AG20443 (cell line): ENCODE measurements at places on chromosomes 13 and 19.

DNA sequence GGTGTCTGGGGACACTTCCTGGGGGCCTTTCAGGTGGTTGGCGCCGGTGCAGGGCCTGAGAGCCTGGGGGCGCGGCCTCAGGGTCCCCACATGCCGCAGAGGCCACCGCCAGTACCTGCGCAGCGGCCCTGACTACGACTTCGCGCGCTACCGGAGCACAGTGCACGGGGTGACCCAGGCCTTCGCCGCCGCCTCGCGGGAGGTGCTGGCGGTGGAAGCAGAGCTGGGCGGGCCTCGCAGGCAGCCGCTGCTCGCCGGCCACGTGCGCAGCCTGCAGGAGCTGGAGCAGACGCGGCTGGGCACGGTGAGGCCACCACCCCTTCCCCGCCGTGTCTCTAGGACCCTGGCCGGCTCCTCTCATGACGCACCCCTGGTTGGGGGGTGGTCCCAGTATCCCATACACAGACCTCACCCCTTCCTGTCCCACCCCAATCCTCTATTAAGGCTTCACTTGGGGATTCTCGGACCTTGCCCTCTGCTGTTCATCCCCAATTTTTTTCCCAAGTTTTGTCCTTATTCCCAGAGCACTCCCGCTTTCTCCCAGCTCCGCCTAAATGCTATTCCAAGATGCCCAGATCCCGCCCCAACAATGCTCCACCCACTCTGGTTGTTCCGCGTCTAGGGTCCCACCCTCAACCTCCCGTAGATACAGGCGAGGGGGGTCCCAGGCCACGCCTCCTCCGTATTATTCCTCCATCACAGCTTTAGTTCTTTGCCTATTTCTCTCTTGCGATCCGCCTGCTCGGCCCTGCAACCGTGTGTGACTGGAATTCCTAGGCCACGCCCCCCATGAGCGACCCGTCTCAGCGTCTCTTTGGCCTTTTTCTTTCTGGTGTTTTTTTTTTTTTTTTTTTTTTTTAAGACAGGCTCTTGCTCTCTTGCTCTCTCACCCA is 1.0 kb downstream of the REX1BD start:
- DNase-seq, result peak; percentile 82

GRCh38 chr19:39752390-39752789 is 14.6 kb upstream of the CLC start:
- no peak for DNase-seq

DNA sequence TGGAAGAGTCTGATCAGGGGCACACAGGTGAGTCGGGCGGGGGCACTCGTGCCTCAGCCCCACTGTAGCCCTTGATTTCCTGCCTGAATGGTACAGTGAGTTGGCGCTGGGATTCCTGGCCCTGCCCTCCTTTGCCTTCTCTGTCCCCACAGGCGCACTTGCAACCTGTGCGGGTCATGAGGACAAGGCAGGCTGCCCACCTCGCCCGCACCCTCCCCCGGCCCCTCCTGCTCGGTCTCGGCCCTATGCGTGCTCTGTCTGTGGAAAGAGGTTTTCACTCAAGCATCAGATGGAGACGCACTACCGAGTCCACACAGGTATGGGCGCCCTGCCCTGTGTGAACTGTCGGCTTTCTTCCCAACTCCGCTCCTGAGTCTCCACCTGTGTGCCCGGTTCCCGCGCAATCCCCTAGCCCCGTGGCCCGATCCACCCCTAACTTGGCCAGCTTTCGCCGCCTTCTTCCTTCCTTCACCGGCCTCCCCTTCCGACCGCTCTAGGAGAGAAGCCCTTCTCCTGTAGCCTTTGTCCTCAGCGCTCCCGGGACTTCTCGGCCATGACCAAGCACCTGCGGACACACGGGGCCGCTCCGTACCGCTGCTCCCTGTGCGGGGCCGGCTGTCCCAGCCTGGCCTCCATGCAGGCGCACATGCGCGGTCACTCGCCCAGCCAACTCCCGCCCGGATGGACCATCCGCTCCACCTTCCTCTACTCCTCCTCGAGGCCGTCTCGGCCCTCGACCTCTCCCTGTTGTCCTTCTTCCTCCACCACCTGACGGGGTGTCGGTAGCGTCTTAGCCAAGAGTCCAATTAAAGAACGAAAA is 1.6 kb upstream of the KMT2B start:
- DNase-seq, result peak; percentile 82

GRCh38 chr13:110445183-110445582 is 116.3 kb downstream of the RAB20 start:
- no peak for DNase-seq

DNA sequence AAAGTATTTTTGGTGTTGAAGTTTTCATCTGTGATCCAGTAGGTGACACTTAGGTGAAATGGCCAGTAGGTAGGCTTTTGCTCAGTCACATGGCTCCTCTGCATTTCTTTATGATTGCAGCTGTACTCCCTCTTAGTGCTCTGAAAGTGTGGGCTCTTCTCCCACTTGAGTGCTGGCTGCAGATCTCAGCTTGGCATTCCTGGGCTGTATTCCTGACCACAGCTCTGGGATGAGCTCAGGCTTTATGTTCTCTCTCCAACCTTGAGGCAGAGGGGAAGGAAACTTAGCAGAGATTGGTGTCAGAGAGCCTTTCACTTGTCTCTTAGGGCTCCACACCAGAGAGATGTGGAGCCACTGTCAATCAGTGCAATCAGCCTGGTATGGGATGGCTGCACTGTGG is 254.3 kb downstream of the NDFIP2 start:
- peak; percentile 38 for DNase-seq

DNA sequence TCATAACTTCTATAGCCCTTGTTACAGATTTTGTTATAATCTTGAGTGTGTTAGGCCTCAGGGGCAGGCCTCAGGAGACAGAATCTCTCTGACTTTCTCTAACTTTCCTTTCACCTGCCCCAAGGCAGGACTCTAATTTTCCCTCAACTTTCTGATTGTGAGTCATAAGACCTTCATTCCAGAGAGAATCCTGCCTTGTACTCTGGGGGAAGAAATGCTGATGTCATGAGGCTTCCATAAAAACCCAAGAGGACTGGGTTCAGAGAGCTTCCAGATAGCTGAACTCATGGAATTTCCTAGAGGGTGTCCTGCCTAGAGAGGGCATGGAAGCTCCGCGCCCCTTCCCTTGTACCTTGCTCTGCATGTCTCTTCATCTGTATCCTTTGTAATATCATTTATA is 5.3 kb upstream of the KBTBD6 start:
- no peak for DNase-seq

GRCh38 chr19:11179716-11180297 is 17.5 kb downstream of the KANK2 start:
- DNase-seq, result no peak

DNA sequence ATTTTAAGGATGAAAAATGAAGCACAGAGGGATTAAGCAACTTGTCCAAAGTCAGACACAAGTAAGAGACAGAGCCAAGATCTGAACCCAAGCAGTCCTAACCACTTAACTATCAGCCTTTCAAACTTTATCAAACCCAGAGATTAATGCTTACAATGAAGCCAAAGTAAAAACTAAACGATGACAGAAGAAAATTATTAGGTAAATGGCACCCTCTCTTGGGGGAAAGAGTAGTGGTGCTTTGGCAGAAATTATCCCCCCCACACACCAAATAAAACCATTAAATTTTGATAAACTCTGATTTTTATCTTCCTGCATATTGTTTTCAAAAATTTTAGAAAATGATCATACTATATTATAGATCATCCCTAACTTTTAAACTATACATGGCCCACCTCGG is 329.2 kb downstream of the SLC7A1 start:
- DNase-seq, result no peak

DNA sequence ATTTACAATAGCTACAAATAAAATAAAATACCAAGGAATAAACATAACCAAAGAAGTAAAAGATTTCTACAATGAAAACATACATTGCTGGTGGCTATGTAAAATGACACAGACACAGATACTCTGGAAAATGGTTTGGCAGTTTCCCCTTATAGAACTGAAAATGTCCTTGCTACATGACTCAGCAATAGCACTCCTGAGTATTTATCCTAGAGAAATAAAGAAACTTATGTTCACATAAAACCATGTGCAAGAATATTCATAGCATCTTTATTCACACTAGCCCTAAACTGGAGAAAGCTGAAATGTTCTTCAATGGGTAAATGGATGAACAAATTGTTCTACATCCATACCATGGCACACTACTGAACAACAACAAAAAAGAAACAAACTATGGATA is 100.2 kb upstream of the RFC3 start:
- DNase-seq, result no peak

DNA sequence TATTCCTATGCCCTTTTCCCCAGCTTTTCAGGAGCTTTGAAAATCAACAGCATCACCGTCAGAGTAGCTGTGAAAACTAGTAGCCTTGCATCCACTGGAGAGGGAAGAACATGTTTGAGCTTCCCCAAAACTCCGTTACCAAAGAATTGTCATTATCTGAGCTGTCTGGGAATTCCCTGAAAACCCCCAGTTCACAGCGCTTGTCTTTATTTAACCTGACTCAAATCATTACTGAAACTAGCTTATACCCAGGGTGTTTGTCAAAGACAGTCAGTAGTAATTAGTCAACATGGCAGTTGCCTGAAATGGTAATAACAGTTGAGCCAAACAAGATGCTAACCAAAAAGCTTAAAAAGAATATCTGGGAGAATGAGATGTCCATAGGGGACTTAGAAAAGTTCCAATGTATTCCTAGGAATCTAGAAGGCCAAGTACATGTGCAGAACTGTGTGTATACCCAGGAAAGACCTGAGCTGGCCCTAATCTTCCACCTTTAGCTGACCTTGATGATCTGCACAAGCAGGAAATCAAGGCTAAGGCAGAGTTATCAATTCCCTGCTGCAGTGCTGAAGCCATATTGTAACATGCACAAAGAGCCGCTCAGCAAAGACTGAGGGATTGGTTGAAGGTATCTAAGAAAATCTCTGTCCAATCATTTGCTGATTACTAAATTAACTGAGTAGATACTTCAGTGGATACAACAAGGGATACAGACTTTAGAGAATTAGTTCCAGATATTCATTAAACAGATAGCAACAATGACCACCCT is 130.8 kb downstream of the KL start:
- DNase-seq, result no peak

DNA sequence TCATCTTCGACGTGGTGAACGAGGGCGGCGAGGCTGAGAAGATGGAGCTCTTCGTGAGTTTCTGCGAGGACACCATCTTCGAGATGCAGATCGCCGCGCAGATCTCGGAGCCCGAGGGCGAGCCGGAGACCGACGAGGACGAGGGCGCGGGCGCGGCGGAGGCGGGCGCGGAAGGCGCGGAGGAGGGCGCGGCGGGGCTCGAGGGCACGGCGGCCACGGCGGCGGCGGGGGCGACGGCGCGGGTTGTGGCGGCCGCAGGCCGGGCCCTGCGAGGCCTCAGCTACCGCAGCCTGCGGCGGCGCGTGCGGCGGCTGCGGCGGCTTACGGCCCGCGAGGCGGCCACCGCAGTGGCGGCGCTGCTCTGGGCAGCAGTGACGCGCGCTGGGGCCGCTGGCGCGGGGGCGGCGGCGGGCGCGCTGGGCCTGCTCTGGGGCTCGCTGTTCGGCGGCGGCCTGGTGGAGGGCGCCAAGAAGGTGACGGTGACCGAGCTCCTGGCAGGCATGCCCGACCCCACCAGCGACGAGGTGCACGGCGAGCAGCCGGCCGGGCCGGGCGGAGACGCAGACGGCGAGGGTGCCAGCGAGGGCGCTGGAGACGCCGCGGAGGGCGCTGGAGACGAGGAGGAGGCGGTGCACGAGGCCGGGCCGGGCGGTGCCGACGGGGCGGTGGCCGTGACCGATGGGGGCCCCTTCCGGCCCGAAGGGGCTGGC is 52.6 kb downstream of the MAP4K1 start:
- peak; percentile 30 for DNase-seq

- DNase-seq, result no peak
Measured at GRCh38 chr13:60494296-60494695, 97.3 kb downstream of the TDRD3 start.

GRCh38 chr19:45643927-45644771 is 5.0 kb upstream of the EML2 start:
- no peak for DNase-seq

GRCh38 chr19:8224394-8225145 is 15.4 kb downstream of the CERS4 start:
- no peak for DNase-seq

DNA sequence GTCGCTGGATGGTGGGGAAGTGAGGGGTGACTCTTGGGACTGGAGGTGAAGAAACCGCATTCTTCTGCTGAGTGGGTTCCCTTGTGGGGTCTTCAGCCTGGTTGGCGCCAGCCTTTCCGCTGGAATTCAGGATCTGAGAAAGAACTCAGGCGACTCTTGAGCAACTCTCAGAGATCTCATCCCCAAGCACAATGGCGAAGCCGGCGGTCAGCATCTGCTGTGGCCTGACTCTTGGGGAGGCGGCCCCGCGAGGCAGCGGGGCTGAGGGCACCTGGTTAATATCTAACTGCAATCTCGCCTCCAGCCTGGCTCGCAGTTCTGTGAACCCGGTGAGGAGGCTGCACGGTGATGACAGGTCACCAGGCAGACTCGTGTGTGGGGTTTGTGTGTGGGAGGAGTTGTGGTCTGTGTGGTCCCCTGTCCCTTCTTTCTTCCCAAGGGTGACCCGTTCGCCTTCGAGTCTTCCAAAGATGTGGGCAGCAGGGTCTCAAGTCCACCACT is 883 bp downstream of the ZNF441 start:
- peak; percentile 56 for DNase-seq

GRCh38 chr19:53008061-53008778 is 5.5 kb upstream of the ERVV-1 start:
- DNase-seq, result no peak

- peak; percentile 90 for DNase-seq
Measured at GRCh38 chr19:3404324-3405260, 38.2 kb downstream of the NFIC start.

DNA sequence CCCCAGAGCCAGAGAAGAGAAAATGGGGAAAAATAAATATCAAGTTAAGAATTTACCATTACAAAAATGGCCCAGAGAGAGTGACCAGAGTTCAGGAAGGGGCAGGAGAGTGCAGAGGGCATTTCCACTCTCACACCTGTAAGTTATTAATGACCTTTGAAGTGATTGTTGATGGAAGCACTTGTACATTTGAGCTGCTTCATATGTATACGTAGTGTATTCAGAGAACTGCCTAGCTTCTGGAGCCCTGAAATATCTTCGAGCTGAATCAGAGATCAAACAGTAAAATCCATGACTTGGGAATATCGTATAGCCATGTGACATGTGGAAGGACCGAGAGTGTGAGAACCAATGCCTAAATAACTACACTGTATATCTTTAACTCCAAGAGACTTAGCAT is 49.2 kb upstream of the PCCA start:
- no peak for DNase-seq

DNA sequence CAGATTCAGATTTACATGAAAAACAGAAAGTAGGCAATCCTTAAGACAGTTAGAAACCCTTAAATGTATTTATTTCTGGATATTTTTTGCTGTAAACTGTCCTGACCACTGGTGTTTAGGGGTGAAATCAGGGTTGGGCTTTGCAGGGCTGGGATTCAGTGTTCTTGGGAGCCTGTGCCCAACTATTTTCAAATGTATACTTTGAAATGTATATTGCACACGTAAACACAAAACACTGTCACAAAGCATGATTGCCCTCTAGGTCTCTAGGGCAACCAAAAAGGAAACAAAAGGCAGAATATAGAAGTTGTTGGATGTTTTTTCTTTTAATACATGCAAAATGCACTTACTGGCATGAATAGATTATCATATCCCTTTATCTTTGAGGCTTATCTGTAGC is 1185.4 kb downstream of the DIAPH3 start:
- no peak for DNase-seq
